ENCODE measurements at places on chromosomes 13 and 19.

DNA sequence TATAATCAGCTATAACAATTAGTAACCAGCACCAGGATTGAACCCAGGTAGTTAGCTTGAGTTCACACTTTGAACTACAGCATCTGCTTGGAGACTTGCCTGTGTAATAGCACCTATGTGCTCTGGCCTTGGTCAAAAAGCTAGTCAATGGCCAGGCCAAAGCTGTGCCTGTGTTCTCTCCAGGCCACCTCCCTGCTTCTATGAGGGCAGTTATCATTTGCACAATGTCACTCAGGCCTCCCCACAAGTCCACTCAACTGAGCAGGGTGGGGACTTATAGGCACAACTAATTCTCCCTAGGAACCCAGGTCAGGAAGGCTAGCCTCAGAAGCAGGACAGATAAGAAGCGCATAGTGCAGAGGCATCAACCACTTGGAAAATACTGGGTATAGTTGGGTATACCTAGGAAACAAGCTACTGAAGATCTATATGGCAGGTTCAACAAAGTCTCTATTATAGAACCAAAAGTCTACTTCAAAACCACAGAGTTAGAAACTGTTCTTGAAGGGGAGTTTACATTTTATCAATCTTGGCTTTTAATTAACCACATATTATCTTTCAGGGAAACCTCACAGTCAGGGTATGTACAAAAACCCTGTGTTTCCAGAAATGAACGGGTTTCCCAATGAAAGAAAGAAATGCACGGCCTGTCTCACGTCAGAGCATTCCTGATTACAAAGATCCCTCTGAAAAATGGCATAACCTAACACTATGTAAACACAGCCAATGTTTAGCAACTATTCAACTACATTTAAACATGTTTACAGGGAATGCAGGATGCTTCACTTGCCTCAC lies 140.9 kb downstream of the ABCC4 start:
- no peak for DNase-seq

DNA sequence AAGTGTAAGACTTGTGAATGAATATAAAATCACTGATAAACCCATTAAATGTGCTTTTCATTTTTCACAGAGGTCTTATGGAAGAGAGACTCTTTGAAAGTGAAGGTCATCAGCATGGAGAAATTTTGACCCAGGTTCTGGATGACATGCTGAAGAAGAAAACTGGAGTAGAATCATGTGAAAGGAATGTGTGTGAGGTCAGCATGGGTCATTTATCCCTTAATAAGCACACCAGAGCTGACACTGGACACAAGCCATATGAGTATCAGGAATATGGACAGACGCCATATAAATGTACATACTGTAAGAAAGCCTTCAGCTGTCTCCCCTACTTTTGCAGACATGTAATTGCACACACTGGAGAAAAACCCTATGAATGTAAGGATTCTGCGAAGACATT lies 29.0 kb downstream of the ZNF20 start:
- DNase-seq, result no peak

GRCh38 chr13:110540871-110541525 lies 20.5 kb downstream of the RAB20 start:
- DNase-seq, result no peak

- no peak for DNase-seq
Measured at GRCh38 chr13:99471221-99472121, 29.8 kb upstream of the TM9SF2 start.

DNA sequence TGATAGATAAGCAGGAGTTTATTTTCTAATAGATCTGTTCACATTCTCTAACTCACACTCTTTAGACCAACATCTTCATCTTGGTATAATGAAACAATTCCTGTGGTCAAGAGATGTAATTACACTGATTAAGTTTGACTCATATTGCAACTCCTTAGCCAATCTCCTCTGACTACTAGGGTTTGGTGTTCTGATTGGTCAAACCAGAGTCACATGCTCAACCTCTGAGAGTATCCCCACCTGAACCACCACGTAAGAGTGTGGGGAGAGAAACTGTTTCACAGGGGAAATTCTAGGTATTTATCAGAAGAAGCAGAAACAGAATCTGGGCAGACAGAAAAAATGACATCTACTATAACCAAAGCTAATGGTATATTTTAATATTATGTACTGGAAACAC lies 42.4 kb downstream of the UQCRFS1 start:
- no peak for DNase-seq

- no peak for DNase-seq
Measured at GRCh38 chr13:101382086-101382485, 34.2 kb downstream of the NALCN start.
